ENCODE measurements at places on chromosomes 1 and 21.

- no peak for DNase-seq
Measured at GRCh38 chr1:88043834-88044233, 640.2 kb upstream of the PKN2 start.

DNA sequence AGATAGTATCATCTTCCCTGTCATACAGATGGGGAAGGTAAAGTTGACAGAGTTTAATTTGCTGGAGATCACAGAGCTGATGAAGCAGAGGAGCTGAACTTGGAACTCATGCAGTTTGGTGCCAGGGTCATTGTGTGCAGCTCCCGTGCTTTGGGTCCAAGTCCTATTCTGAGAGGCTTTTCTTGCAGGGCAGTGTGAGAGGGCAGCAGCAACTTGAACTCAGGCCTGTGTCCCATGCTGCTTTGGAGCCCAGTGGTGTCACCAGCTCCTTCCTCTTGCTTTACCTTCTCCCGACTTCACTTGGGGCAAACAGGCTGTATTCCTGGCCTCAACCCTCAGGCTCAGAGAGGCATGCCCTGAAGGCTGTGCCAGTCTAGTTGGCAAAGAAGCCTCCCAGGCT is 24.7 kb downstream of the INAVA start:
- no peak for DNase-seq

DNA sequence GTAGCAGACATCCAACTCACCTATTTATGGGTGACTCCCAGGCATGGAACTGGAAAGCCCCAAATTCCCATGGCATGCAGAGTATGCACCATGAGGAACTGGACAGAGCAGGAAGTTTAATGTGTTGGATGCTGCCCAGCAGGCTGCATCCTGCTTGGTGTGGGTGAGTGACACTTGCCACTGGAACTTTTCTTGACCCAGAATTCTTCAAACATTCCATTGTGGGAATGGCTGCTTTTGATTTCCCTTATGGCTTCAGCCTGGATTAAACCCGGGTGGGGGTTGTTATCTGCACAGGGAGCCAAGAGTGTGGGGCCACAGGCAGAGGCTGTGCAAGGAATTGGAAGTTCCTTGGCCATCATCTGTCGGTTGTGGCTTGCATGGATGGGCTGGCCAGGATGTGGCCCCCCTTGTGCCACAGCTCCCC is 26.9 kb upstream of the BACE2 start:
- no peak for DNase-seq

- DNase-seq = no peak
Measured at GRCh38 chr1:10195570-10195969, 14.8 kb upstream of the KIF1B start.

GRCh38 chr1:205812271-205812877 is 624 bp downstream of the SLC41A1 start:
- no peak for DNase-seq

DNA sequence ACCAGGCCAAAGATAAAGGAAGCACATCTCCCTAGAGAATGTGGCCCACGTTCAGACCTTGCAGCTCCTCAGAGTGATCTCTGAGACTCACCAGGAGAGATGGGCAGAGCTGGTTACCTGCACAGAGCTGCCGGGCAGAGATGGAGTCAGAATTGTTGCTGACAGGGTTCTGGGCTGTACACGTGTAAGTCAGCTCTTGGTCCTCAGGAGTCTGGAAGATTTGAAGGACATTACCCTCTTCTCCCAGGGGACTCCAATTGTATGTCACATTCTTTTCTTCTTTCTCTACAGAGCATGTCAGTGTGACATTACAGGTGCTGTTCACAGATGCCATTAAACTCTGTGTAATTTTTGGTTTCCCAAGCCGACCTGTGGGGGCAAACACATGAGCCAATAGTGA is 25.5 kb downstream of the CD84 start:
- DNase-seq = no peak

GRCh38 chr21:26900980-26901379 is 55.8 kb upstream of the ADAMTS1 start:
- DNase-seq = no peak

DNA sequence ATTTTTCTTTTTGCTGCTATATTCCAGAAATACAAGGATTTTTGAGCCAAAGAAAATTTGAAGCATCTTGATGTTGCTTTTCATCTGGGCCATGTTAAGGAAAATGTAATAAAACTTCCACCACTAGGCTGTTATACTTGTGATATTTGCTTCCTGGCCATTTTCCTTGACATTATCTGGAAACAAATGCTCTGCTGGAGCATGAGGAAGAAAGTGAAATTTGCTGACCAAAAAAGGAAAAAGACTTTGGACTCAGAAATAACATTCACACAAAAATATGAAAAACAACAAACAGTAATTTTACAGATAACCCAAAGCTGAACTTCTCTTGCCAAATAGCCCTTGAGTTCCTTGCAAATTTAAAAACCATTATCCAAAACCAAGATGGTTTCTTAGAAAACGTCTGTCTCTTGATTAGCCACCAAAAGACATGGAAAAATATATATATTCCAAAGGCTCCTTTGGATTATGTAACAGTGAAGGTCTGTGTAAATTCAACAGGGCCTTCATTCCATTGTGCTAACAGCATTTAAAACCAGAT is 344.5 kb downstream of the LMX1A start:
- no peak for DNase-seq

DNA sequence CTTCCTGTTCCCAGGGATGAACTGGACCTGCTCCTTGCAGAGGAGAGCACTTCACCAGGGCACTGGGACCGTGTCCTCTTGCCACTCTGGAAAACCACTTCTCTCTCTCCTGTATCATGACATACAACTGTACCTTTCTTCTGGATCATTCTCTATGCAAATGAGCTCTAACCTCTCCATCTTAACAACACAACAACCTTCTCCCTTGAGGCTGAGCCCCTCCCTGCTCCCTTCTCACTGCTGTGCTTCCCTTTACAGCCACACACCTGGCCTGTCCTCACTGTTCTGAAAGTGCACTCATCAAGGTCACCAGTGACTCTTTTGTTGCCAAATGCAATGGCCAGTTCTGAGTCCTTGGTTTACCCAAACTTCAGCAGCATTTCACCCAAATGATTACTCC is 54.5 kb upstream of the MRPS6 start:
- no peak for DNase-seq

DNA sequence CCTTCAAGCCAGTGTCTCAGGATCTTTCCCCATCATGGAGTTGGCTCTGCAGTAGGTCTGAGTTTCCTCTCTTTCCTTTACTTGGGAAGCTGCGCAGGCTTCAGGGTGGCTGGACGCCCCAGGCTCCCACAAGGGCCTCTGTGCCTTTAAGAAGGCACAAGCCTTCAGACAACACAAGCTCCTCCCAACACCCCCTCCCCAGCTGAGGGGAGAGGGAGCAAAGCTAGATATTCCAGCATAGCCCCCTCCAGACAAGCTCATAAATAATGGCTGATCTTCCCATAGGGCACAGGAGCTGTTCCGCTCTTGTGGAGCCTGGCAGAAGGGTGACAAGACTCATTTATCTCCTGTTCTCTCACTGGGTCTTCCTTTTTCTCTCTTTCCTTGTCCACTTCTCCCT is 27.9 kb upstream of the ATP2B4 start:
- DNase-seq = no peak

DNA sequence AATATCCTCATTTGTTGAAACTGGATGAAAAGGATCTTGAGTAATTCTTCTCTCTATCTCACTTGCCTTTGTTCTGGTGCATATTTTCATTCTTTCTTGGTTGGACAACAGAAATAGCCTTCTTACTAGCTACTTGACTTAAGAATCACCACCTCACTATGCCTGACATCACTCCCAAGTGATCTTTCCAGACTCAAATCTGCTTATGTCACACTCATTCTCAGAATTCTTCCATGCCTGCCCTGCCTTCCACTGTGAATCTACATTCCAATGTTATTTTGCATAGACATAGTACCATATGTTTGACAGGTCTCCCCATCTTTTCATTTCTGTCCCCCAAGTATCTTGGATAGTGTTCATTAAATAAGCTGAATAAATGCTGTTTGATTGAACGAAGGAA is 78.5 kb upstream of the DPYD start:
- DNase-seq = no peak

GRCh38 chr1:149945206-149945605 is 8.5 kb upstream of the MTMR11 start:
- DNase-seq = no peak

GRCh38 chr1:160112357-160112756 is 3.2 kb upstream of the ATP1A2 start:
- no peak for DNase-seq

GRCh38 chr1:30906631-30907441 is 1.7 kb downstream of the SDC3 start:
- DNase-seq = no peak

GRCh38 chr1:233289676-233290075 is 5.8 kb downstream of the PCNX2 start:
- DNase-seq = no peak

- DNase-seq = no peak
Measured at GRCh38 chr1:93735722-93736121, 54.1 kb upstream of the BCAR3 start.

- peak; percentile 5 for DNase-seq
Measured at GRCh38 chr1:47436979-47437446, 831 bp upstream of the FOXD2 start.

DNA sequence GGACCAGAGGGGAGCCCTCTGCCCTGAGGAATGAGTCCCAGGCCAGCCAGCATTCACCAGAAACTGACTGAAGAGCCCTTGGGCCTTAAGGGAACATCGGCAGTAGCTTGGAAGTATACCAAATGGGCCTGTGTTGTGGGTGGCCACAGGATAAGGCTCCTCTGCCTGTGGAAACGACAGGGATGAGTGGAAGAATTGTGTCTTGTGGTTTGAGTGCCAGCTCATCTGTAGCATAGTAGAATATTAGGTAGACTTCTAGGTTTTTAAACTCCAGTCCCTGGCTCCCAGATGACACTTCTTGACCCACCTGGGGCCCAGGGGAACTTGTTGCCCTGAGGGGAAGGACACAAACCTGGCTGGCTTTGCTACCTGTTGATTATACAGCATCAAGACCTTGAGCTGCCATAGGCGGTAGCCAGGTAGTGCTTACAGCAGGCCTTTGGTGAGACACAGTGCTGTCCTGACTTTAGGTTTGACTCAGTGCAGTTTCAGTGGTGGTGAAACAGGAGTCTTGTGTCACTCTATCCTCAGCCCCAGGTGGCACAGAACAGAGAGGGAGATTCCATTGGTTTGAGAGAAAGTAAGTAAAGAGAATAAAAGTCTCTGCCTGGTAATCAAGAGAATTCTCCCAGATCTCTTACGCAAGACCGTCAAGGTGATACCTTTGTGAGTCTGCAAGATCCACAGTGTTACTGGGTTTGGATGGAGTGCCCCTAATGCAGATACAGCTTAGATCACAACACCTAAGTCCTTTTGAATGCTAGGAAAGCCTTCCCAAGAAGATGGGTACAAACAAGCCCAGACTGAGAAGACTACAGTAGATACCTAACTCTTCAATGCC is 50.2 kb downstream of the RABGAP1L start:
- DNase-seq = no peak

DNA sequence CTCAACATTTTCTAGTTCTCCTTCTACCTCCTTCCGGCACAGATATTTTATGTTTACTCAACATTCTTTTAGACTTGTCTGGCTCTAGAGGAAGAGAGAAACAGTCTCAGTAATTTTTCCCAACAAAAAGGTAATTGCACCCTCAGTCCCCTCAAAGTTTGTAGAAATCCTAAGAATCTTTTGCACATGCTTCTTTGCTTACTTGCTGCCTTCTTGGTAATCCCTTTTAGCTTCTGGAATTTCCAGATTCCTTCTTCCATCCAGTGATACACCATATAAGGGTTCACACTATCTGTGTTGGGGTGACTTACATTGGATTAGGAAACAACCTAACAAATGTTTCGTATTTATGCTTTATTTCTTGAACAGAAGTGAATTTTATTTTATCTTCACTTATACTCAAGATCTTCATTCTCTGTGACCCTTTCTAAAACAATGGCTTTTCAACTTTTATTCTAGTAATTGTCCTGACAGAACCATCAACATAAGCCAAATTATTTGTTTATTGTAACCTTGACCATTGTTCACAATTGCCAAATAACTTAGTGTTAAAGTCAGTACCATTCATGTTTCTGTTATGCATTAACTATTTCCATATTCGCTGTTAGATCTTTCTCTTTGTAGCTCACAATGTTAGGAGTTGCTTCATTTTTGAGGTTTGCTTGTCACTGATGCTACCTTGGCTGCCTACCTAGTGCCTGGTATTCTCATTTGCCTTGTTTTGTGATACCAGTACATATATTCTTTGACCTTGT is 238.1 kb downstream of the HMCN1 start:
- DNase-seq = no peak

DNA sequence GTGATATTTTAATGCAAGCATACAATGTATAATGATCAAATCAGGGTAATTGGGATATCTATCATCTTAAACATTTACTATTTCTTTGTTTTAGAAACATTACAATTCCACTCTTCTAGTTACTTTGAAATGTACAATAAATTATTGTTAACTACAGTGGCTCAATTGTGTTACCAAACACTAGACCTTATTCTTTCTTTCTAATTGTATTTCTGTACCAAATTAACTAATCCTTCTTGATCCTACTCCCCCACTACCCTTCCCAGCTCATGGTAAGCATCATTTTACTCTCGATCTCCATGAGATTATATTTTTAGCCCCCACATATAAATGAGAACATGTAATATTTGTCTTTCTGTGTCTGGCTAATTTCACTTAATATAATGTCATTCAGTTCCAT is 95.0 kb upstream of the MROH9 start:
- DNase-seq = no peak

DNA sequence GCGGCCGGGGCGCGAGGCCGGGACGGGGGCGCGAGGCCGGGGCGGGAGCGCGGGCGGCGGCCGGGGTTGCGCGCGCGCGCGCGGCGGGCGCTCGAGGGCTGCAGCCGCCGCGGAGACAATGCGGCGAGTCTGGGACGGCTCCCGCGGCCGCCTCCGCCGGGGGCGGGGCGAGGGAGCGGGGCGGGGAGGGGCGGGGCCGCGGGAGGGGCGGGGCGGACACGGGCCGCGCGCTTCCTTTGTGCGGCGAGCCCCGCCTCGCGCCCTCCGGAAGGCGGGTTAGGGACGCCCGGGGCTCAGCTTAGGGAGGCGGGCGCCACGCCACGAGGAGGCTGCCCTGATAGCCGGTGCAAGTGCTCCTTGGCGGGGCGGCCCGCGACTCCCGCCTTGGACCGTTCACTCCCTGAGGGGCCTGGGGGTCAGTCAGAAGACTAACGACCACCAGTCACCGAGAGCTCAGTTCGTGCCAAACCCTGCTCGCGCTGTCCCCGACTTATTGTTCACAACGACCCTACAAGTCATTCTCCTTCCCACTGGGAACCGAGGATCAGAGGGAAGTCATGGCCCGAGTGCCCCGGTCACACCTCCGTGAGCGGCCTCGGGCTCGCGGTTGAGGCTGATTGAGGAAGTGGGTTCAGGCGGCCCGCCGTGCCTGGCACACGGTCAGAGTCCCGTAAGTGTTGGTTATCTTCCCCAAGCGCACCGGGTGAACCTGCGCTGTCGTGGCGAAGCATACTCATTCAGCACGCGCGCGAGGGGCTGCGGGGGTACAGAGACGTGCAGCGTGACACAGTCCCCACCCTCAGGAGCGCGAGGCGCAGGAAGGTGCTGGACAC is 29.1 kb upstream of the A3GALT2 start:
- DNase-seq = peak; percentile 84

Data from CD4-positive, alpha-beta T cell treated with Interleukin-1 beta for 1 hour (primary cell).